ENCODE measurements at places on chromosomes 13 and 19. TPM values are rescaled to one million over a fixed set of nuclear protein-coding genes. Genes with fewer than 3 reads are reported as not detected.

A1BG gene
- total RNA-seq = 3.5 TPM

GRCh38 chr19:45876411-45877197 lies 9.3 kb downstream of the IRF2BP1 start:
- peak overlapping the region; percentile 5 for H3K4me3 ChIP-seq
- no peaks in the 10 kb centered on the region for H3K27me3 ChIP-seq
- DNase-seq = no peak
- peak overlapping the region; percentile 44 for H3K27ac ChIP-seq
- H3K36me3 ChIP-seq = no peaks in the 10 kb centered on the region

CADM4 gene
- not detected for total RNA-seq

ZNF154 gene
- total RNA-seq = 21.6 TPM

KL gene
- not detected for total RNA-seq

DNA sequence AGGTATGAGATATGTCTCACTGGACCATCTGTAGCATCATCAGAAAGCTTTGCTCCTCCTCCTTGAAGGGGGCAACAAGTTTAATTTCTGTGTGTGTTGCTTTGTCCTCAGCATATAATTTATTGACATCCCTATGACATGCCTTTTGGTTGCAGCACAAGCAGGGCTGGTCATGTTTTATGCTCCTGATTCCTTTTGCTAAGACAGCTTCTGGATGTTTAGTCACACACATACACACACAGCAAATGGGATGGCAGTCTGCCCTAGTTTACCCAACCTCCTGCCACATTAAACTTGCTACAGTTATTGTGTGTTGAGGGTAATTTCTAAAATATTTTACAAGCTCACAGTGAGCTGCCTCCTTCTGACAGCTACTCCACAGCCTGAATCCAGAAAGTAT lies 217.9 kb upstream of the RXFP2 start:
- no peaks in the 10 kb centered on the region for H3K4me1 ChIP-seq
- no peak overlapping the region for H3K4me3 ChIP-seq
- H3K36me3 ChIP-seq = no peaks in the 10 kb centered on the region
- H3K27me3 ChIP-seq = no peaks in the 10 kb centered on the region

GRCh38 chr13:46575818-46576221 lies 22.9 kb downstream of the LRCH1 start:
- no peak overlapping the region for H3K27ac ChIP-seq
- H3K4me3 ChIP-seq = no peak overlapping the region
- no peaks in the 10 kb centered on the region for H3K36me3 ChIP-seq

DNA sequence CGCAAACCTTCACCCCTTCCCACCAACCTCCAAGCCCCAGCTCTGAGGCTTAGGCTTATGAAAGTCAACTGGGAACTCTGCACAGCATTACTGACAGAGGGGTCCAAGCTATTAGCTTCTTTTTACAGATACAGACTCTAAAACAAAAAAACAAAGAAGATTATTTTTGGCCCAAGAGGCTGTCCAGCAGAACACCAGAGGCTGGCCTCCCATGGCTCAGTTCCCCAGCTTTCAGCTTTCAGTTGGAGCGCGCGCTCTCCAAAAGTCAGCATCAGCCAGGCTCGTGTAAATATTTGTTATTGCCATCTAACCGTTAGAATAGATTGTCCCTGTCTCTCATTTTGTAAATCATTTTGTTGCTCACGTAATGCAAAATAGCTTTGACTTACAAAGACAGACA lies 58.4 kb downstream of the ZIC5 start:
- H3K27ac ChIP-seq = no peak overlapping the region
- peaks cover 11% of the 10 kb centered on the region for H3K4me1 ChIP-seq
- H3K36me3 ChIP-seq = no peaks in the 10 kb centered on the region
- H3K27me3 ChIP-seq = no peaks in the 10 kb centered on the region
- no peak overlapping the region for H3K4me3 ChIP-seq

ZNF574 gene
- 23.7 TPM for total RNA-seq

GRCh38 chr19:28831462-28831861 lies 381.5 kb downstream of the UQCRFS1 start:
- no peaks in the 10 kb centered on the region for H3K27me3 ChIP-seq
- H3K27ac ChIP-seq = no peak overlapping the region
- no peaks in the 10 kb centered on the region for H3K4me1 ChIP-seq
- no peak for DNase-seq
- no peak overlapping the region for H3K4me3 ChIP-seq

DNA sequence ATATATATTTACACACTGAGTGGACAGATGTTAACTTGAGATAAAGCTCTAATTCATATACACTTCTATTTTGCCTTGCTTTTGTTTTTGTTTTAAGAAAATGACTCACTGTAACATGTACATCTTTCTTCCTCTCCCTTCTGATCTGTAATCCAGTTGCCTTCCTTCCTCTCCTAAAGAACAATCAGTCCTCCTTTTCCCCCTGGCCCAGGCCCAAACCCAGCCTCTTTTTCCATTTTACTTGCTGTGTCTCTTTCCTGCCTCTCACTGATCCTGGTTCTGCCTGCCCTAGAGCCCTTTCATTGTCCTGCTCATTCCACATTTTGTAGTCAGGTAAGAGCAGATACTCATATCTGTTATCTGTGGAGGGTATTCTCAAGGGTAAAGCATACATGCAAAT lies 50.8 kb downstream of the ZAR1L start:
- no peaks in the 10 kb centered on the region for H3K27me3 ChIP-seq
- DNase-seq = no peak
- no peaks in the 10 kb centered on the region for H3K4me1 ChIP-seq
- no peak overlapping the region for H3K4me3 ChIP-seq
- peaks cover 3% of the 10 kb centered on the region for H3K36me3 ChIP-seq

SYDE1 gene
- not detected for total RNA-seq
